ENCODE measurements at places on chromosomes 6 and 20.

- DNase-seq, result no peak
Observed at GRCh38 chr20:24781418-24781980, 167.6 kb upstream of the CST7 start.

DNA sequence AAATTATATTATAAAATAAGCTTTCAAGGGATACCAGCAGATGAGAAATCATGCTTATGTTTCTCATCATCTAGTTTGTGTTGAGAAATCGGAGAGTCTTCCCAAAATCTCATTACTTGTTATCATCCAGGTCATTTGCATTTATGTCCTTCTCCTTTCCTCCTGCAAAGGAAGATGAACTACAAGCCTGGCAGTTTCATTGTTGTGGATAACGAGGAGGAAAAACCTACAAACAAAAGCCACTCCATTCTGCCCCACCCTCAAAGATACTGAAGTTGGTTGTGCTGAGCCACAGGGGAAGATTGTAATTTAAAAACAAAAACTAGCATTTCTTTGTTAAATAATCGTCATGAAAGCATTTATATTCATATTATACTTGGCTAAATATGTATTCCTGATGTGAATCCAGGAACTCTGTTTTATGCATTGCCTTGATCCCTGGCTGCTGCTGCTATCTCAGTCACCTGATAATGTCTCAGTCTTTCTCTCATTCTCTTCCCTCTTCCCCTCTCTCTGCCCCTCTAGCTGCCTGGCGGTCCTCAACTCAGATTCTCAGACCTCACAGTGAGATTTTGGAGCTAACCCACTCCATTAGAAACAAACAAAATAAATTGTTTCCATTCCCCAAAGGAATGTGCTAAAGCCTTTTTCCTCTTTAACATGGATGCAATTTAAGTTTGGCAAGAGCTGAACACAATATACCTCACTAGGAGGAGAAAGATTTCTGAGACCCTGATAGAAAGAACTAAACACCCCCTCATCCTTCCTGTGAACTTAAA is 185.3 kb downstream of the ADAT2 start:
- DNase-seq, result no peak

- DNase-seq, result no peak
Observed at GRCh38 chr6:147741389-147741788, 232.9 kb downstream of the SAMD5 start.

DNA sequence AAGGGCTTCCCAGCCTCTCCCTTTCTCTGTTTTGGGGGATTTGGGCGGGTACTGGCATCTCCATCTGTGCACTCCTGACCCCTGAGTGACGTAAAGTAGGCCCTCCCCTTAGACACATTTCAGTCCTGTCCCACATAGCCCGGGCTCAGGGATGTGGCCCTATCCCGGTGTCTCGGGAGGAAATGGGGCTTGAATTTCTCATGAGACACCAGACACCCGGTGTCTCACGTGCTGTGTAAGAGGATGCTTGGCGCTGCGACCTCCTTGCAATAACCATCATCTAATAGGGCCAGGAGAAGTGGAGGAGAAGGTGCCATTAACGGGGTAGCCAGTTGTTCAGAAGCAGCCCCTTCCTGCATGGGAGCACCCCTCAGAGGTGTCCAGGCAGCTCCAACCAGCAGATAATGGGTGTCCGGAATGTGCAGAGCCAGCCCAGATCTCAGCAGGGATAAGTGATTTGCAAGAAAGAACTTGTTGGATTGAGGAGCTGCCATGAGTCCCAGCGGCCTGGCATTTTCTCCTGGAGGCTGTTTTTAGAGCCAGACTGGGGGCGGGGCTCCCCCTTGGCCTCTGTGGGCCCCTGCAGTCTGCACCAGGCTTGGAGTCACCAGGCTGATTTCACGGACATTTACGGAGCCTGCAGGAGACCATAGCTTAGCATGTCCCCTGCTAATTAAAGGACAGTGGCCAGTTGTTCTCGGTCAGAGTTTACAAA is 372.0 kb downstream of the PREX1 start:
- DNase-seq, result no peak

DNA sequence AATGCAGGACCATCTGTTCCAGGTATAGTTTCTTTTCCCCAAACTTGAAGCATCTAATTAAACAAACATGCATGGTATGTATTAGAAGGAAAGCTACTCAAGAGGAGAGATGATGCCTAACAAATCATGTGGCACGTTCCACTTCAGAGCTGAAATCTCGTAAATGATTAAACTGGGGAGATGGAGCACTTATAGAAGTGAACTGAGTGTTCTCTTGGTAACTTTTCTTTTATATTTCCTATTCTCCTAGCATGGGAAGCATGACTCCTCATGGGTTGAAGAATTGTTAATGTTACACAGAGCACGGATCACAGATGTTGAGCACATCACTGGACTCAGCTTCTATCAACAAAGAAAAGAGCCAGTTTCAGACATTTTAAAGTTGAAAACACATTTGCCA is 61.1 kb downstream of the CCN2 start:
- DNase-seq, result no peak

- no peak for DNase-seq
Observed at GRCh38 chr6:3458706-3459421, 2.0 kb upstream of the SLC22A23 start.

DNA sequence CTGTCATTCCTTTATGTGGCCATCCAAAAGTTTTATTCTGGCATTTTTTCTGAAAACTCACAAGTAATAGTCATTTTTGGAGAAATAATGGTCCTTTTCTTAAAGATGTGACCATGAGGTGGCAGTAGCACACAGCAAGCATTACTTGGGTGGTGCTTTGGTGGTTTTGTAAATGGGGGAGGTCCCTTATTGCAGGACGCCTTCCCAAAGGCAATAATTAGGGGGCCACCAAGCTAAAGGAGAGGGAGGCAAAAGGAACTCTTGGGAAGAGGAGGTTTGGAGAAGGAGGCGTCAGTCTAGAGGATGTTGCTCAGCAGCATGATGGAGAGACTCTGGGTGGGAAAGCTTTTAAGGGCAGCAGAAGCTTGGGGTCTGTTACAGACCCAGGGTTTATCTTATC is 422.6 kb upstream of the MMS22L start:
- no peak for DNase-seq

DNA sequence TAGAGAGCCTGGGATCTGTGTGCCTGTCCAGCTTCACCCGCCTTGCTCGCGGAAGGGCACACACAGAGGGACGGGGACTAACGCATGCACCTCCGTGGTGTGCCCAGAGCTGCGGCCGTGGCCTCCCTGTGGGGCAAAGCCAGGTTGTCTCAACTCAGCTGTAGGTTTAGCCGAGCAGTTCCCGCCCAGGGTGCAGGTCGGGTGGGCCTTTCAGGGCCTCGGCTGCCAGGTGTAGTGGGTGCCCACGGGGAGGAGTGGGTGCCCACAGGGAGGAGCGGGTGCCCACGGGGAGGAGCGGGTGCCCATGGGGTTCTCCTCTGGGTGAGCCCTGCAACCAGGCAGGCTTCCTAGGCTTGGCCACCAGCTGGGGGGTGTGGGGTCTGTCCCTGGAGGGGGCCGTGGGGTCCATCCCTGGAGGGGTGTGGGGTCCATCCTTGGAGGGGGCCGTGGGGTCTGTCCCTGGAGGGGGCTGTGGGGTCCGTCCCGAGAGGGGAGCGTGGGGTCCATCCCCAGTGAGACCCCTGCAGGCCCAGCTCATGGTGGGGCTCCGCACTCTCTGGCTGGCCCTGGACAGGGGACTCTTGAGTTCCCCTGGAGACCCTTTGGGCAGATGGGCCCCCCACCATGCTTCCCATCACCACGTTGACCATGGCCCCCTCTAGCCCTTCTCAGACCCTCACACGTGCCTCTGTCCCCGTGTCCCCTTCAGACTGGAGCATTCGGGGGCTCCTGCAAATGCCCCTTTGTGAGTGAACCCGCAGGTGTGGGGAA is 37.8 kb upstream of the CHRNA4 start:
- no peak for DNase-seq

GRCh38 chr6:165077876-165078275 is 231.5 kb downstream of the C6orf118 start:
- DNase-seq, result no peak

GRCh38 chr6:73227606-73228255 is 2.4 kb upstream of the KHDC1L start:
- DNase-seq, result no peak

DNA sequence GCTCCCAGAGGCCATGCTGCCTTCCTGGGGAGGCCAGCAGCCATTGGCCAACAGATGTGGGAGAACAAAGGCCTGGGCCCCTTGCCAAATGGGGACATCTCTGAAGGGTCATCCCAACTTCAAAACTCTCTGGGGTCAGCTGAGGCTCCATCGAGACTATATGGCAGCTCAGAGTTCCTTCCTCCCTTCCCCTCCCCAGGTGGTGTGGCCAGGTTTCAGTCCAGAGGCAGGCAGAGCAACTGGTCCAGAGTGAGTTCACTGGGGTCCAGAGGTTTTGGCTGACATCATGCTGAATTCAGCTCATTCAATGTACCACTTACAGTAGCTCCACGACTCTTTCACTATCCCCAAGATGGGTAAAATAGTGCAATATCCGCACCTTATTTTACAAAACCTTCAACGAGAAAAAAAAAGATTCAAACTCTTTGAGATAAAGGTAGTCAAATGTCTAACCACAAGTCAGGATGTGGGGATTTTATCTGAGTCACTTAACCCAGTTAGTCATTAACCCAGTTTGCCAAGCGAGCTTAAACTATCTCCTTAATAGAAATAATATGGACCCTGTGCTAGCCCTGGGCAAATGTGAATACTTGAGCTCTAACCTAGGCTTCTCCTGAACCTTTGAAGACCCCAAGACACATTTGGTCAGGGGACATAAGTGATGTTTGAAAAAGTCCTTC is 108.4 kb upstream of the PLEKHG1 start:
- no peak for DNase-seq

DNA sequence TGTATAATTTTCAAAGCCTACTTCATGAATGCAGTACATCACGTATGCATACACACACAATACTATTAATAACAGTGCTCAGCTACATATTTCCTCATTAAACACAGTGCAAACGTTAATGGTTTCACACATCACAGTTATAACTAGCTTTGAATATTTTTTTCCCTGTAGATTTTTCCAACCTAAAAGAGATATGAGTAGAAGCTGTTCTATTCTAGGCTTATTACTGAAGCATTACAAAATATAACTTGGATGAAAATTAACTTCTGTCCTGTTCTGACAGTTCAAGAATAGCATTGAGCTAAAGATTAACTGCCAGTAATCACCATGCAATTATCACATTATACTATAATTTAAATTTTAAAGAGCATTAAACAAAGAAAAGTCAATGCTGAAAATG is 6.2 kb downstream of the LMBRD1 start:
- DNase-seq, result no peak

DNA sequence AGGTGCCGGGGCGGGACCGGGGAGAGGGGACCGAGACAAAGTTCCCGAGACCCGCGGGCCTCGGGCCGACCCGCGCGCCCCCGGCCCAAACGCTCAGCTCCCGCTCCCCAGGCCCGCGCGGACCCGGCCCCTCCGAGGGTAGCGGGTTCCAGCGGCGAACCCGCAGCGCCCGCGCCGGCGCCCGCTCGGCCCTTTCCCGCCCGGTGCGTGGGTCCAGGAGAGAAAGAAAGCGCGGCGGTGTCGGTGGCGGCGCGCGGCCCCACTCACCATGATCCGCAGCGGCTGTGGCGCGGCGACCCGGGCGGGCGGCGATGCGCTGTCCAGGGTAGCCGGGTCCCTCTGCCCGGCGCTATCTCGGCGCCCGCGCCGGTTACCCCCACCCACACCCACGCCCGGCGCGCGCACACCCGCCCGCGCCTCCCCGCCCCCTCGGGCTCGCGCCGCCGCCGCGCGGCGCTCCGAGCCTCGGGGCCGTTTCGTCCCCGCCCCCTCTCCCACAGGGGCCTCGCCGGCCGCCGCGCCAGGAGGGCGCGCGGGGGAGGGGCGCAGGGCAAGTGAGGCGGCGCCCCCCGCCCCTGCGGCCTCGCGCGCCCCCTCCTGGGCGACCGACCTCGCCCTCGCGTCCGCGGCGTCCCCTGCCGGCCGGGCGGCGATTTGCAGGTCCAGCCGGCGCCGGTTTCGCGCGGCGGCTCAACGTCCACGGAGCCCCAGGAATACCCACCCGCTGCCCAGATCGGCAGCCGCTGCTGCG is at the start of gene ELOVL2:
ELOVL2 (minus strand) TSS at position 345 of the 751 bp plus-strand sequence; CDS start at position 270, 75 bp downstream.
- DNase-seq, result no peak

DNA sequence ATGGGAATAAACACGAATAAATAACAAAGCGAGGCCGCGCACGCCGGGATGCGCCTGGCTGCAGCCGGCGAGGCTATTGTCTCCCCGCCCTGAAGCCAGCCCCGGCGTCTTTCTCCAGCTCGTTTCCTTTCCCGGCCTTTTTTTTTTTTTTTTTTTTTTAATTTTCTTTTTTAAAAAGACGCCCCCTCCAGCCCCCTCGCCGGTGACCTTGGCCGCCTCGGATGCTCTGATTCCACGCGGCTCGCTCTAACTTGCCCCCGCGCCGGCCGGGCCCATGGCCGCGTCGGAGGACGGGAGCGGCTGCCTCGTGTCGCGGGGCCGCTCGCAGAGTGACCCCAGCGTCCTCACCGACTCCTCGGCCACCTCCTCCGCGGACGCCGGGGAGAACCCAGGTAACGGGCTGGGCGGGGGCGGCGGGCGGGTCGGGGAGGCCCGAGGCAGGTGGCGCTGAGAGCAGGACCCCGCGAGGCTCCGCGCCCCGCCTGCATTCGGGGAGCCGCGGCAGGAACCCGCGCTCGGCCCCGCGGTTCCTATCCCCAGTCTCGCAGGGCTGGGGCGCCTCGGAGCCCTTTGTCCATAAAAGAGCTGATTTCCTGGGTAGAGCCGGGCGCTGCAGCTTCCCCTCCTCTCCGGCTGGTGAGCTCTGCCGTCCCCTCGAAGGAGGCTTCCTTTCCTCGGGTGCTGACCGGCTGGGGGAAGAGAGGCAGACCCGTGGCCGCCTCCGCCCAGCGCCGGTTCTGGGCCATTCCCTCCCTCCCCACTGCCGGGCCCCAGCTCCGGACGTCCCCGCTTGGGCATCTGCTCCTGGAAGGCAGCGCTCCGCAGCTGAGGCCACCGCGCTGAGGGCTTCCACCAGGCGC is 631 bp downstream of the PHACTR3 start:
- DNase-seq, result no peak

GRCh38 chr6:170287371-170287876 is 3.5 kb downstream of the DLL1 start:
- DNase-seq, result no peak

- DNase-seq, result no peak
Observed at GRCh38 chr20:2696646-2697045, 4.1 kb downstream of the EBF4 start.

DNA sequence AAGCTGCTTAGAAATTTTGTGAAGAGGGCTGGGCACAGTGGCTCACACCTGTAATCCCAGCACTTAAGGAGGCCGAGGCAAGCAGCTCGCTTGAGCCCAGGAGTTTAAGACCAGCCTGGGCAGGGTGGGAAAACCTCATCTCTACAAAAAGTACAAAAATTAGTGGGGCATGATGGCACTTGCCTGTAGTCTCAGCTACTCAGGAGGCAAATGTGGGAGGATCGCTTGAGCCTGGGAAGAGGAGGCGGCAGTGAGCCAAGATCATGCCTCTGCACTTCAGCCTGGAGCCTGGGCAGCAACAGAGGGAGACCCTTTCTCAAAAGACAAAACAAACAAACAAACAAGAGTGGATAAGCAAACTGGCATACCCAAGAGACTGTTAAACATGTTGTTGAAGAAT is 308.3 kb upstream of the ADGRB3 start:
- DNase-seq, result no peak

- no peak for DNase-seq
Observed at GRCh38 chr6:147654103-147654845, 145.8 kb downstream of the SAMD5 start.

GRCh38 chr6:170006900-170007467 is 255.6 kb downstream of the ERMARD start:
- no peak for DNase-seq

Data from stimulated activated CD4-positive, alpha-beta T cell treated with anti-CD3 and anti-CD28 coated beads, Interleukin-1b, Interleukin-23, amount 100 ng/mL, for 1 hour (primary cell).